Activated CD4-positive, alpha-beta T cell treated with anti-CD3 and anti-CD28 coated beads for 48 hours (primary cell): ENCODE measurements at places on chromosomes 2 and 18.
A peak's percentile ranks its signal among the peaks of the same experiment; 100 is the strongest.

DNA sequence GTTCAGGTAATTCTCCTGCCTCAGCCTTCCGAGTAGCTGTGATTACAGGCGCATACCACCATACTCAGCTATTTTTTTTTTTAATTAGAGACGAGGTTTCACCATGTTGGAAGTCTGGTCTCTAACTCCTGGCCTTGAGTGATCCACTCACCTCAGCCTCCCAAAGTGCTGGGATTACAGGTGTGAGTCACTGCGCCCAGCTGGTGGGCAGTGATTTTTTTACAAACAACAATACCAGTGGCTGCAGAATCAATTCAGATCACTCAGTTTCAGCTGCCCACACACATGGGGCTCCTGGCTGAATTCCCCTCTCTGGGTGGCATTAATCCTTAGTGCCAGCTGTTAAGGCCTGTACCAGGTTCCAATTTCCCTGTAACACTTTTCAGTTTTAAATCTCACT, 13.3 kb upstream of the CYRIA start:
- no peak for DNase-seq

- DNase-seq, result no peak
Observed at GRCh38 chr2:9547262-9547991, 8.2 kb downstream of the ADAM17 start.

- no peak for DNase-seq
Observed at GRCh38 chr18:46282646-46283045, 178.5 kb downstream of the HAUS1 start.

- DNase-seq, result peak; percentile 52
Observed at GRCh38 chr2:203484266-203485112, 50.6 kb downstream of the RAPH1 start.

- DNase-seq, result no peak
Observed at GRCh38 chr2:192286093-192286701, 91.5 kb upstream of the TMEFF2 start.
